Renal cortical epithelial cell (primary cell): ENCODE measurements at places on chromosomes 7 and 10. TPM values are rescaled to one million over a fixed set of nuclear protein-coding genes. Genes with fewer than 3 reads are reported as not detected.
A peak's percentile ranks its signal among the peaks of the same experiment; 100 is the strongest.

The PDK4 gene
- 1.9 and 5.8 TPM in 2 replicates for total RNA-seq

GRCh38 chr7:2628130-2628482, 3.7 kb upstream of the TTYH3 start:
- no peak for DNase-seq

GRCh38 chr7:29013931-29014330, 55.8 kb upstream of the TRIL start:
- DNase-seq = no peak

GRCh38 chr7:44087911-44088838, 5.8 kb upstream of the POLM start:
- DNase-seq = peak; percentile 63

DNA sequence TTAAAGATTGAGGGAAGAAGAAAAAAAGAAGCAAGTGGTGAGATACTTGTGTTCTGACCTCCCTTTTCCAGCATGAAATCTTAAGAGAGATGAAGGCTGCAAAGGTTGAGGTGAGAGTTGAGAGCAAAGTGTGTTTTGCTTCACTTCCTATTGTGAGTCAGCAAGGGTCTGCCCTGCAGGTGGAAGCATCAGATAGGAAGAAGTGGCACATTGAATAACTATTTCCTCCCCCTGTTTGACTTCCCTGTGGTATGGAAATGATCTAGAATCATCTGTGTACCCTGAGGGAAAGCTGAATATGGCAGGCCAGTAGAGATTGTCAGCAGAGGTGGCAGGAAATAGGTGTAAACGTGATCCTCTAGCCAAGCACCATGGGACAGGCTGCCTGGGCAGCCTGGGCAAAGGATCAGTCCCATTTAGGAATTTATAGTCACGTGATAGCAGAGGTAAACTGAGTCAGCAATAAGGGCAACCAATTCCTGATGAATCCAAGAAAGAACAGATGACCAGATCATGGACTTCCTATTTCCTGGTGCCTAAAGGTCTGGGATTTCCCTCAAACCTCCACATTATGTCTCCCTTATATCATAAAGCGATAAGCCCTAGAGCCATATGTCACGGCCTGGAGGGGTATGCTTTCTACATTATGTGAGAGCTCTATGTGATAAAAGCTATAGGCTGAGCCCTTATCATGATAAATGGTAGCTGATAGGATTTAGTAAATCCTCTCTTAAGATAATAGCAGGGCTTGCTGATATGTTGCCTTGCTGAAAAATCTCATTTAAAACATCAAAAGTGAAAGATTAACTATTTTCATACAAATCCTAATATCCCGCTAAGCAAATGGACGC, 287.0 kb downstream of the MDFIC start:
- peak; percentile 16 for DNase-seq

GRCh38 chr7:132061937-132062336, 505.5 kb upstream of the PODXL start:
- DNase-seq = no peak

DNA sequence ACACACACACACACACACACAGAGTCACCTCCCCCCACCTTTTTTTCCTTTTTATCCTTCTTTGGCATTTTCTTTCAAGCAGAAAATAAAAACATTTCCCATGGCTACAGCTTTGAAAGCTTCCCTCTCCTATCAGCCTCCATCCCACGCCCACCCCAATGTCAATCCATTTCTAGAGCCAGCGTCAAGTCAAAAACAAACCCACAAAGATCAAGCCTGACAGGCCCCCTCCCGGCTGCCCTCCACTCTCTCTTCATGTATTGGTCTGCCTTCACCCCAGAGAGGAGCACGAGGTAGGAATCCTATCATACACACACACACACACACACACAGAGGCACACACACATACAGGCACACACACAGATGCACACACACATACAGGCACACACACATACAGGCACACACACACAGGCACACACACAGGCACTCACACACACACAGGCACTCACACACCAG, 8.0 kb upstream of the TNRC18 start:
- DNase-seq = no peak

DNA sequence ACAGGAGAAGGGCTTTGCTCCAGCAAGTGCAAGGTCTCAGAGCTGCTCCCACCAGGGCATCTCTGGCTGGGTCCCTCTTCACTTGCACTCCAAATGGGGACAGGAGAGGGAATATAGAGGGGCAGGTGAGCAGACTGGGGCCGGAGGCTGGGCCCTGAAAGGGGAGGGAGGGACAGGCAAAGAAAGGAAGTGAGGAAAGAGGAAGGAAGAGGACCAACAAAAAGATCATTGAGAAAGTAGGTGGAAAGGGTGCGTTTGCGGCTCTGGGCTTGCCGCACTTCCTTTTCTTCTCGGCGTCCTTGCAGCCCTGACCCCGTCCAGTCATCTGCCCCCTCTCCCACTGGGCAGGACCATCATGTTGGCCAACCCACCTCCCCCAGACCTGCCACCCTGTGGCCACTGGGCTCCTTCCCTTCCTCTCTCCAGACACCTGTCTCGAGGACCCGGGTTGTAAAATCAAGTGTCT, 14.0 kb downstream of the ITPRIP start:
- no peak for DNase-seq

DNA sequence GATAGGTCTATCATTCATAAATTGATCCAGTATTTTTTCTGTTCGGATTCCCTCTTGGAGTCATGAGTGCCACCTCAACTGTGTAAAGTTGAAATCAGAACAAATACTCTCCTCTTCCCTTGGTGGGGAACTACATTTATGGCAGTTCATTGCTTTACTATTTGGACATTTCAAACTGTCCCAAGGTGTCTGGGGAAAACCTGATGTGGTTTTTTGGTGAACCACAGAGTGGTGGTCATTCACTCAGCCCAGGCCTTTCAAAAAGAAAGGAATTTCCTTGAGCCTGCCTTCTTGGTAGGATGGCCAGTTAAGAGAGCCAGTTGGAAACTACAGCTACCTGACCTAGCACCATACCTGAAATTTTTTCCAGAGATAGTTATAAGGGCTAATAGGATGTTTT, 59.0 kb downstream of the ABCB1 start:
- peak; percentile 6 for DNase-seq

DNA sequence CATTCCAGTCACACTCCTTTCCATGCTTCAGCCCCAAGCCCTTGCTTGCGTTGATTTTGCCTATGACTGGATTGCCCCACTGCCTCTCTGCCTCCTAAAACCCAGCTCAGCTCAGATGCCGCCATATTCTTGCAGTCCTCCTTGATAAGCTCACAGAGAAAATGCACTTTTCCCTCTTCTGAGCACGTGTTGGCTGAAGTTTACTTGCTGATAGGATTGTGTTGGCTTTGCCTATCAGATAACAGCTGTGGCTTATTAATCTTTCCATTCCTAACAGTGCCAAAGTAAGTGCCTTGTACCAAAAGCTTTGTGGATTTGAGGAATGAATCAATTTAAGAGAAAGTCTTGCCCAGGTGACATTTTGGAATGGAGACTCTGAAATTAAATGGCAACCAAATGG, 249.2 kb downstream of the PHTF2 start:
- DNase-seq = no peak

The MAP3K8 gene
- 2.1 and 10.9 TPM in 2 replicates for total RNA-seq

The KNDC1 gene
- total RNA-seq = 0.25 TPM in 1 of 2 replicates, not detected in the other

GRCh38 chr10:96610817-96611216, 24.0 kb upstream of the TM9SF3 start:
- DNase-seq = no peak

DNA sequence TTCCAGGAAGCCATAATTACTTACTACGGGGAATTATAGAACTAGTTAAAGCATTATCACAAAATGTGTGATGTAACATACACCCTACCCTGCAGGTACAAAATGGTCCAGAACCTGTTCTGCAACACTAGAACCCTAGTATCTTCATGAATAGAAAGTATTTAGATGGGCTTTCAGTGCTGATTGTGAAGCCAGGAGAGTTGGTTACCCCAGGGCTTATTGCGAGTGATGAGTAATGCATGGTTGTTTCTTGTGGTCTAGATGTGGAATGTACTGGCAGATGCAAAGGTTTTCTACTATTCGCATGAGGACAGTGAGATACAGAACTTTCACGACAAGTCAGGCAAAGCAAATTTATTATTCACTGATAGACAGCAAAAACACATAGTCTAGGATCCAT, 33.6 kb upstream of the AGR3 start:
- DNase-seq = peak; percentile 92

- no peak for DNase-seq
These were observed 178.7 kb downstream of the KLF6 start for GRCh38 chr10:3606309-3606708.

The LRIT1 gene
- total RNA-seq = not detected in 2 replicates

- no peak for DNase-seq
These were observed 1043.5 kb downstream of the GATA3 start for GRCh38 chr10:9097991-9098306.

The FXYD4 gene
- total RNA-seq = not detected in 2 replicates

The PRLHR gene
- not detected in 2 replicates for total RNA-seq

GRCh38 chr7:133300811-133301210, 47.9 kb downstream of the EXOC4 start:
- DNase-seq = no peak

The SGMS1 gene
- total RNA-seq = 43.5 and 59.6 TPM in 2 replicates

The PGAM2 gene
- 0.15 TPM in 1 of 2 replicates, not detected in the other for total RNA-seq

The ACTL6B gene
- total RNA-seq = not detected in 2 replicates

The HOXA5 gene
- 13.4 and 34.2 TPM in 2 replicates for total RNA-seq

- DNase-seq = no peak
These were observed 52.9 kb upstream of the GNA12 start for GRCh38 chr7:2897023-2897422.

GRCh38 chr7:16563281-16564022, 36.8 kb downstream of the LRRC72 start:
- DNase-seq = no peak

DNA sequence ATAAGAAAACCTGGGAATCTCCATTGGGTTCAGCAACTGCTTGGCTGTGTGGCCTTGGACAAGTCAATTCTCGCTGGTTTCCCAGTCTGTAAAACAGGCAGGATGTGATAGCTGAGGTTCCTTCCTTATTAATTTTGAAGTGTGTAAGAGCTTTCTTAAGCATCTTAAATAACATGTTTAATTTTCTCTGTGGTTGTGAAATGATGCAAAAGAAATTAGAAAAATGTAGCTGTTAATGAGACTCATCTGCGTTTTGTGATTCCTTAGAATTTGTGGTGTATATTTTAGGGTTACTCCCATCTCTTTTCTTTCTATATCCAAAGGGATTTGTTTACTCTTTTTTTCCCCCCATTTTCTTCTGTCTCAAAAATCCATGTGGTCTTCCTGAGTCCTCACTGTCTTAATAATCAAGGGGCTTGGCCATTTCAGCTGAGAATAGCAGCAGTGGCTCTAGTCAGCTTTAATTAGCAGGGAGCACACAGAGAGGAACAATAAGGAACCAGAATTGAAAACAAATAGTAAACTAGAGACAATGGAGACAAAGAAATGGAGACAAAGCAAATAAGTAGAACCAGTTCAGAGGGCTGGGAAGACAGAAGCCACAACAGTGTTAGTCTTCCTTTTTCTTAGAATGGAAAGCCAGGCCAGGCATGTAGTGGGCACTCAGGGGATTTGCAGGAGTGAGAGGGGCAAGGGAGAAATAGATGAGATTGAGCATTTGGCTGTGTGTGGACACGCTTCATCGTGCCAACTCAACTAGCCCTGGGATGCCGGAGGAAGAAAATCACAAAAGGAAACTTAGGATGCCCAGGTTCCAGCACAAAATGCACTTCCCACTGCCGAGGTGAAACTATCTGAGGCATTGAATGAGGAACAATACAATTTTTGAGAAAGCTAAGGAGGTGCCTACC, 93.9 kb downstream of the CHN2 start:
- no peak for DNase-seq

DNA sequence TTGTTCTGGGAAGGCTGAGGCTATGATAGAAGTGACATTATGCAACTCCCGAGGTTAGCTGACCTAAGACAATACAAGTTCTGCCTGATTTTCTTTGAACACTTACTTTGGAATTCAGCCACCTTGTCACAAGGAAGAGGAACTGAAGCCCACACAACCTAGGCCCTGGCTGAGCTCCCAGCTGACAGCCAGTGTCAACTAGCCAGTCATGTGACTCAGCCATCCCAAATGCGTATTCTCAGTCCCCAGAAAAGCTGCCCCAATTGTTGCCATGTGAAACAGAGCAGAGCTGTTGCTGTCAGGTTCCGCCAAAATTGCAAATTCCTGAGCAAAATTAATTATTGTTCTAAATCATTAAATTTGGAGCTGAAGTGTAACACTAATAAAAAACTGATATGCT, 1010.0 kb downstream of the XPNPEP1 start:
- DNase-seq = peak; percentile 30

DNA sequence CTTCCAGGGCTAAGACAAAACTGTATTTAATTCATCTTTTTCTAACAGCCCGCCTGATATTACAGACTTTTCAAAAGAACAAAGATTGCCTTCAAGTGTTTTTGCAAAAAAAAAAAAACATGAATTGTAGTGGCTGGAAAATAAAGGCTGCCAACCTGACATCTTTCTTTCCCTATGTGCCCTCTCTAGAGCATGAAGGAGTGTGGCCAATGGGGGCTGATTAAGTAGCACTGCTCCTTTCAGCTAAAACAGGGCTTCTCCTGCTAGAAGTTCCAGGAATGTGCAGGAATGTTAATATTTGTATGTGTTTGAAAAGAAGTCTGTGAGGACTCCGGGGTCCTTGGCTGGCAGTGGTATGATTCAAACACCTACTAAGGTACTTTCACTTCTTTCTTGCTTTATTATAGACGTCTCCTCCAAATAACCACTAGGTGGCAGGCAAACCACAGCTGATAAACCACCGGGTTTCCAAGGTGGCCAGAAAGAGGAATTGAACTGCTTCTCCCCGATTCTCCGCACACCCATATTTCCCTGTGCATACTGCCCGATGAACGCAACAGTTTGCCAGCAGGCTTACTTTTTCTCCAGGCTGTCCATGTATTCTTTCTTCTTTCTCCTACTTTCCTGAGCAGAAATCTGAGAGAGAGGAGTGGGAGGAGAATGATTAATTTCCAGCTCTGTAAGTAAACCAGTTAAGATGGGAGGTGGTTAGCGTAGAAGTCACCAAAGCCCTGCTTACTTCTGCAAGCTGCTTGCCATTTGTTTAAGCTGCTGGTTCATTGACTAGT, 56.8 kb upstream of the DGKI start:
- peak; percentile 64 for DNase-seq

DNA sequence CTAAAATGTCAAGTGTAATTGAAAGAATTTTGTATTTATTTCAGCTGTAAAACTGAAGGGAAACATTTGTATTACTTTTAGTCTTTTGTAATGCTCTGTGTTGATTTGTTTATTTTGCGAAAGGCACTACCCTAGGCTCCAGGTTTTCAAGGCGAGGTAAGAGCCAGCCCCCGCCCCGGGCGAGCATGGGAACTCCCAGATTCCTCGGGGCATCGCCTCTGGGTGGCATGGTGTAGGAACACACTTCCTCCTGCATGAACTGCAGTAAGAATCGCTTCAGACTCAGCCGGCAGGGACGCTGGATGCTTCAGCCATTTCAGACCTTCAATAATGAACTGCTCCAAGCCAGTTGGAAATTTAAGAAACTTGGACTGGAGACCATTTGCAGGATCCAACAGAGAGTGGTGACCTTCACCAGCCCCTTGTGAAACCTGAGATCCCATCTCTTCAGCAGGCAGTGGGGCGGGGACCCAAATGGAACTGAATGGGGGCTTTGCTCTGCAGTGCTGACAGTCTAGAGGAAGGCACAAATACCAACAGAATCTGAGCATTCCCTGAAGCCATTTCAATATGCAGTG, 544.3 kb upstream of the MGMT start:
- DNase-seq = no peak

The PLPP4 gene
- 20.0 and 30.3 TPM in 2 replicates for total RNA-seq

The SEMA4G gene
- 0.69 and 7.0 TPM in 2 replicates for total RNA-seq

The NPTX2 gene
- total RNA-seq = 0.35 TPM in 1 of 2 replicates, not detected in the other
